NCI-H1930 (cell line): ENCODE measurements at places on chromosomes 6 and 20.

DNA sequence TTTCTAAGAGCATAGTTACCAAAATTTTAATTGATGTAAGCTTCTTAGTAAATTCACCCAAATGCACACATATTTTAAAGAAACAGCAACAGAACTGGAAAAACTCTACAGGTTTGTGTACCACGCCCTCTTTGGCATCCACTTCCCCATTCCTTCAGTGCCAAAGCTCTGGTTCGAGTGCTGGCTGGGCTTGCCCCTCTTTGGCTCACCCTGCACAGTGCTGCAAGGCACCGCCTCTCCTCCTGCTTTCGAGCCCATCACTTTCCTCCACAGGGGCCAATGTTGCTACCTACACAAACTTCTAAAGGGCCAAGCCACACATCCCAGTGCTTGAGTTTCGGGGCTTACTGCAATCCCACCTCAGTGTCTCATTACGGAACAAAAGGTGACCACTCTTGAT, 9.6 kb downstream of the LRP11 start:
- no peak for DNase-seq

DNA sequence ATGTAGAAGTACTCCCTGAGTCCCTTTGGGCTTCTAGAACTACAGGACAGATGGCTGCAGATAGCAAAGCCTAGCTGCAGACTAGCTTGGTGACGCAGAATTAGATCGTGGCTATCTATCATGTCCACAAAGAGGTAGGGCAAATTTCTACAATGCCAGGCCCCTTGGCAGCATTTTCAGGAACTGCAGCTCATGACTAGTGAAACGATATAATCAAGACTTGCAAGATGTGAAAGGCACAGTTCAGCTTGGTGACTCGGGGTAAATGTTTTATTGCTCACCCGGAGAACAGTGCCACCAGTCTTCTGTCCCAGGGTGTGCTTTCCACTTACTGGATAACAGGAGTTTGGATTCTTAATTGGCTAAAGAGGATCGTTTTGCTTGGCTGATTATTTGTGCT, 108.7 kb upstream of the LY86 start:
- no peak for DNase-seq

DNA sequence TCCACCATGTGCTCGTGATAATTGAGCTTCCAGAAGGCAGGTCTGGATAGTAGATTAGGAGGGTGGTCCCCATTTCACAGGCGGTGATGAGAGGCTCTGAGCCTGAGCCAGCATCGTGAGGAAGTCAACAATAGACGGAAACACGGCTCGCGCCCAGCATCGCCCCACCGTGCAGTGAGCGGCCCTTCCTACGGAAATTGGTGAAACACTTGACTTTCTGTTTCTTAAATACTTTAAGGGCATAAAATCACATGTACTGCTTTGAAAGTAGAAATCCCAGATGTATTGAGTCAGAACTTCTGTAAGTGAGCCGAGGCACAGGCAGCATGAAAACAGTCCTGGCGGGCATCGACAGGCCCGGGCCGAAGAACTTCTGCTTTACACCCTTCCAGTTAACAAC, 4.3 kb upstream of the KIF25 start:
- DNase-seq = no peak

DNA sequence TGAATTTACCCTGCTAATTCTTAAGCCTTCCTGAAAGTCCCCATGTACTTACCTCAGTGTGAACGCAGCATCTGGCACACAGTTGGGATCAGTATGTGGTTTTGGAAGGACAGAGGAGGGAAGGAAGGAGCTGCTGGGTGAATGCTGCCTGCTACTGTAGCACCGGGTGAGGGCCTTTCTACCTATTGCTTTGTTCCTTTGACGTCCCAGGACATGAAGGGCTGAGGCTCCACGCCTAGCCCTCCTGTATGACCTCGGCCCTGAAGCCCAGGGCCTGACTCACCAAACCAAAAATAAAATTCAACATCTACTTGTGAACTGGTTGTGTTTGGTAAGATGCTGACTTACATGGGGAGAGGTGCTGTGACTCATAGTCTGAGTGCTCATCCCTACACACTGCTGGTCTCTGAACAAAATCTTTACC, 51.1 kb downstream of the ARID1B start:
- no peak for DNase-seq

GRCh38 chr6:1473166-1473565, 83.8 kb downstream of the FOXF2 start:
- DNase-seq = no peak

- no peak for DNase-seq
These were observed 5.9 kb upstream of the HMGA1 start for GRCh38 chr6:34230653-34231371.

GRCh38 chr20:13526551-13526950, 112.2 kb downstream of the TASP1 start:
- DNase-seq = no peak

DNA sequence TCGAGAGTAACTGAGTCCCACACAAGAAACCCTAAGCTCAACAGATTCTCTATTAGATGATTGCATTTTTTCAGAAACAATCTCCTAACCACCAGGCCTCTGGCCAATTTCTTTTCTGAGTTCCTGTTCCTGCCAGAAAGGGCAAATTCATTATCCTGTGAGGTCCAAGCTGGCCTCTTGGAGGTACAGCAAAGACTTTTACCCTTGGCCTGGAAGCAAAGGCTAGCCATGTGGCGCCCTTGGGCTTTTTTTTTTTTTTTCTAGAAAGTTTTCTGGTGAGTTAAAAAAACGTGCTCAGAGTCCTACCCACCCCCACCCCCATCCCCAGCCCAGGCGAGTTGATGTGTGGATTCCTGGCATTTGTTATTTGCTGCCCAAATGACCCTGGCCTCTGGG, 59.0 kb upstream of the EEF1A1 start:
- no peak for DNase-seq

GRCh38 chr6:128240024-128240428, 280.4 kb downstream of the PTPRK start:
- no peak for DNase-seq

- no peak for DNase-seq
These were observed 5.9 kb downstream of the F13A1 start for GRCh38 chr6:6314596-6314995.

DNA sequence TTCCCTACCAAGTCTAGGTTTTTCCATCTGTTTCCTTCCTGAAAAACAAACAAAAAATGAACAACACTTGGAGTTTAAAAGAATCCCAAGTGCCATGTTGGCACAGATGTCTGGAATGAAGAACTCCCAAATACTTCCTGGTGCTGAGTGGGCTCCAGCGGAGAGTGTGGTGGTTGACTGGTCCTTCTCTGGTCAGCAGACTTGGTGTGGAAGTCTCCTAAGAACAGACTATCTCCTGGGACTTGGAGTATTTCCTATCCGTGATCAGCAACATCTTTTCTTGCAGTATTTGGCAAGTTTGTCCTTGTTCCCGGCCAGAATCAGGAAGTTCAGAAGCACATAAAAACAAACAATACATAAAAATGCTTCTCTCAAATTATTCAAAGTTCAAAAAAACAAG, 154.1 kb downstream of the MTFR2 start:
- DNase-seq = no peak

DNA sequence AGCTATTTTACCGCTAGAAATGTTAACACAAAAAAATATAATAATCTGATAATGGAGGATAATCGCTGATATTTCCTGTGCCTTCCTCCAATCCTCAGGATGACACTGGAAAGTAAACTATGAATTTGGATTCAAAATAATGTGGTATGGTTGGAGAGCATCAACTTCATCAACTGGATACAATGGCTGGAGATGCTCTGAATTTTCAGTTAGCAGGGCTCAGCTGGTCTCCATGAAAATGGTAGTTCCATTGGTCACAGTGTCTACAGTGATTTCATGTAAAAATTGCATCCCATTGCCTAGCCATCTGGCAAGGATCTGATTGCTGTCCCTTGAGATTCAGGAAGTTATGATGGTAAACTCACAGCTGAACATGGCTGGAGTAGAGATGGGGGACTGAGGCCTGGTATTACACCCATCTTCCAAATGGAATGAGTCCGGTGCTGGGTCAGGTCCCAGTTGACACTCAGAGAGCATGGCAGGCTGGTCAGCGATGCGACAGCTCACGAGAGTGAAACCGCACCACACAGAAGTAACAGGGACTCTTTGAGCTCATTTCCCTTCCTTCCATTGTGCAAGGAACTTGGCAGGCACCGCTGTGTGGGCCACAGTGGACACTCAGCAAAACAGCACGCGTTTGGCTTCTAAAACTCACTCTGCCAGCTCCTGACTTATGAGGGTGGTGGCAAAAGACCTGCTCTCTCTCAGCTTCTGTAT, 142.4 kb upstream of the TNFAIP3 start:
- no peak for DNase-seq

DNA sequence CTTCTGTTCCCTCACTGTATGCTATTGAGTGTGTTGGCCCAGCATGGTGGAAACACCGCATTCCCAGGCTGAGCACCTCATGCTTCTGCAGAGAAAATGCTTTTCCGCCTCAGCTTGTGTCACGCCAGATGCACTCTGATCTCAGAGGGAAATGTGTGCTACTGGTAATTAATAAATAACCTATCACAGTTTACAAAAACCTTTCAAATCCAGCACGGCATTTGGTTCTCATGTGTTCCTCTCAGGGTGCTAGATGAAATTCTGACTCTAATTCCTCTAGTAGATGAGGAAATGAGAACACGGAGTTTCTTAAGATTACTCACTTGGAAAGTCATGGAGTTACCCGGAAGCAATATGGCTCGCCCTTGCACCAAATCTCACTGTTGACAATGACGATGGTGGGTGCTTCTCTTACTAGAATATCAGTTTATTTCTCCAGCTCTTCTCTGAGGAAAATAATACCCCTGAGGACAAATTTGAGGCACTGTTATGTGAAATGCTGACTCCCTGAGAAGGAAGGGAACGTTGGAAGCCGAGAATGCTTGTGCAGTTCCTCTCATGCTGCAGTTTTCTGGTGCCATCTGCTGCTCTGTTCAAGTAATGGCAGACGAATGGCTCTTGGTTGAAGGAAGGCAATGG, 116.6 kb downstream of the RNF144B start:
- peak; percentile 6 for DNase-seq

DNA sequence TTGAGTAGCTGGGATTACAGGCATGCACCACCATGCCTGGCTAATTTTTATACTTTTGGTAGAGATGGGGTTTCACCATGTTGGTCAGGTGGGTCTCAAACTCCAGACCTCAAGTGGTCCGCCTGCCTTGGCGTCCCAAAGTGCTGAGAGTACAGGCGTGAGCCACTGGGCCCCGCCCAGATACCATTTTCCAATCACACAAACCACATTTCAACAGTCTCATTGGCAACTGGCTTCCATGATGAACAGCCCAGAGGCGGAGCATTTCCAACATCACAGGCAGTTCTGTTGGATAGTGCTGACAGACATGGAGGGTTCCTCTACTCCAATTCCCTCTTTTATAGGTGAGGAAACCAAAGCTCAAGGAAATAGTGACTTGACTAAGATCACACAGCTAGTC, 43.9 kb upstream of the PLCB4 start:
- DNase-seq = no peak

DNA sequence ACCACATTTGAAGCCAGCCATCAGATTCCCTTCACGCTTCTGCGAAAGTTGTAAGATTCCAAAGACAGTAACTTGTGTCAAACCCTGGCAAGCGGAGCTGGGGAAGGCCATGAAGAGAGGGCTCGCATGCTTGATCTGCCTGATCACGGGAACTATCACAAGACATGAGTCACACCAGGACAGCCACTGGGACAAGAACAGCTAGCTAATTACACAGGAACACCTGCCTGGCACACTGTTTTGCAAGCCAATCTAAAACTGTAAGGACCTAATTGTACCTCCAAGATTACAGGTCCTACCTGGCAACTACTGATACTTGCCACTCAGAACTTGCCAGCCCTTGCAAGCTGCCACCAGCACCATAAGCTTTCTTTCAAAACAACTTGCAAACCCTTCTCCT, 289.3 kb downstream of the KIF16B start:
- DNase-seq = no peak

- DNase-seq = no peak
These were observed 1.1 kb downstream of the CITED2 start for GRCh38 chr6:139373154-139373927.

- no peak for DNase-seq
These were observed 1247.9 kb downstream of the GRIK2 start for GRCh38 chr6:102641426-102641825.

GRCh38 chr20:49276161-49276960, 1.5 kb downstream of the ZNFX1 start:
- DNase-seq = no peak

DNA sequence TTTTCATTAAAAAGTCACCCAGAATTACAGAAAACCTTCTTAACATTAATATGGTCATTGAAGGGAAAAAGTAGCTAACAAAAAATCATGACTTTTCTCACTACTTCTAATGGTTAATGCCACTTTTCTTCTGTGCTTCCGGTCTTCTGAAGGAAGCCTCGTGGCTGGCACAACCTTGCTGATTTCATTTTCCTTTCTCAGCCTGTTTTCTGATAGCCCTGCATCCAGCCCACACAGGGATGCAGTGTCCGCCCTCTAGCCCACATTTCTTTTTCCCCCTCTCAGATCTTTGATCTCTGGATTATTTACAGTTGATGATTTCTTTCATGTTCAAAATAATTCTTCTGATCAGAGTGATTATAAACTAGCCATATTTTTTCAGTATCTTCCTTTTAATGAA, 655.4 kb upstream of the EPHA7 start:
- no peak for DNase-seq

GRCh38 chr6:140957386-140957785, 1175.3 kb upstream of the GJE1 start:
- DNase-seq = peak; percentile 90

GRCh38 chr6:90701926-90702325, 115.1 kb upstream of the MAP3K7 start:
- DNase-seq = no peak

- DNase-seq = no peak
These were observed 519.6 kb downstream of the DOK5 start for GRCh38 chr20:54995011-54995410.

DNA sequence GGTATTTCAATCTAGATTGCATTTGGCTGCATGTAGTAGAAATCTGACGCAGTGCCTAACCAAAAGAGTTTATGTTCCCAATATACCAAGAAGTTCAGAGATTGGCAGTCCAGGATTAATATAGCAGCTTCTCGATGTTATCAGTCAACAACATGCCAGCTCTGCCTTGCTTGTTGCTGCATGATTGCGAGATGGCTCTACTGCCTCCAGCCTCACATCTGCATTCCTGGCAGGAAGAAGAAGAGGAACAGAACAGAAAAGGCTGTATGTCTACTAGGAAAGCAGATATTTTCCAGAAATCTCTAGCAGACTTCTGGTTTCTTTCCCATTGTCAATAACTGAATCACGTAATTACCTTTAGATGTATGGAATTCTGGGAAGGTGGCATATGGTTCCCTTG, 60.8 kb downstream of the SLC35D3 start:
- DNase-seq = no peak

DNA sequence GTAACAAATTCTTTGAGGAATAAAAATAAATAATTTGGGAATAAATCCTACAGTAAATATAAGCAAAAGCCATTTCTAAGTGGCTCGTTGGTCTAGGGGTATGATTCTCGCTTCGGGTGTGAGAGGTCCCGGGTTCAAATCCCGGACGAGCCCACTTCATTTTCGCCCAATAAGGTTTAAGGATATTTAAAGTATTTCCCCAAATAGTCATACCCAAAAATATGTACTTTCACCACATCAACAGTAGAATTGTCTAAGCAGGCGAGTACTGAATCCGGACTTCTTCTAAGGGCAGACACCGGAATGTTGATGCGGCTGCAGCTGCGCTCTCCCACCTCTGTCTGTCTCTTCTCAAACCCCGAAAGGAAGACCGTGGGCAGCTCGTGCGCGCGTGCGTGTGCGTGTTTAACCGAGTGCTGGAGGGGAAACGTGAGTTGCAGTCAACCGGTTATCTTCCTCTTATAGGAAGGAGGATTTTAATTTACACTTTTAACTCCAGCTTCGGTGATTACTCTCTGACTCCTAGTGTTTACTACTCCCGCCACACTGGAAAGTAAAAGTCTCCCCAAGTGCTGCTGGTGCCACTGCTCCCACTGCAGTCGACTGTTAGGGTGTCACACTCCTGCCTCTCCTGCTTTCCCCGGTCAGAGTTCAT, 155.7 kb upstream of the PRSS16 start:
- DNase-seq = no peak
